Stimulated activated naive B cell treated with anti-CD40 and anti-IgM and Interleukin-4, amounts not matched to agents 10 μg/mL and 1 μg/mL and 100 μg/mL, for 72 hours (primary cell): ENCODE measurements at places on chromosomes 5 and 9.

DNA sequence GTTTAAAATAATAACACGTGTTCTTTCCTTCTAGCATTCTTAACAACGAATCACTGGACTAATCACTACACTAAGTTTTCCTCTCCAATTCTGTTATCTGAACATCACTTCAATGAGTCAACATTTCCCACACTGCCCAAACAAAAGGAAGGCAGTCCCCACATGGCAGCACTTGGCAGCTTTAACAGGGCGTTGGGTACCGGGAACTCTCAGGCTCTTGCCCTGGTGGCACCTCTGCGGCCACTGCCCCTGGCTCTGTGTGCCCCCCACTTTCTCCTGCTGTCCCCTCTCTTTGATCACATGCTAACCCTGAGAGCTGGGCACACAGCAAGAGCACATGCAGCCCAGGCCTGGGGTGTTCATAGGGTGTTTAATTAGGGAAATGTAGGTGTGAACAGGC is 15.7 kb downstream of the SLC6A3 start:
- DNase-seq: no peak

GRCh38 chr5:172156541-172156994 is 31.5 kb downstream of the STK10 start:
- DNase-seq: no peak

DNA sequence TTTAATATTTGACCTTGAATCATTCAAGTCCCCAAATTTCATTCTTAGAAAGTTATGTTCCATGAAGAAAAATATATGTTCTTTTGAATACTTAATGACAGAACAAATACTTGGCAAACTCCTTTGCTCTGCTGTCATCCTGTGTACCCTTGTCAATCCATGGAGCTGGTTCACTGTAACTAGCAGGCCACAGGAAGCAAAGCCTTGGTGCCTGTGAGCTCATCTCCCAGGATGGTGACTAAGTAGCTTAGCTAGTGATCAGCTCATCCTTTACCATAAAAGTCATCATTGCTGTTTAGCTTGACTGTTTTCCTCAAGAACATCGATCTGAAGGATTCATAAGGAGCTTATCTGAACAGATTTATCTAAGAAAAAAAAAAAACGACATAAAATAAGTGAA is 65.4 kb downstream of the WDR41 start:
- DNase-seq: no peak

DNA sequence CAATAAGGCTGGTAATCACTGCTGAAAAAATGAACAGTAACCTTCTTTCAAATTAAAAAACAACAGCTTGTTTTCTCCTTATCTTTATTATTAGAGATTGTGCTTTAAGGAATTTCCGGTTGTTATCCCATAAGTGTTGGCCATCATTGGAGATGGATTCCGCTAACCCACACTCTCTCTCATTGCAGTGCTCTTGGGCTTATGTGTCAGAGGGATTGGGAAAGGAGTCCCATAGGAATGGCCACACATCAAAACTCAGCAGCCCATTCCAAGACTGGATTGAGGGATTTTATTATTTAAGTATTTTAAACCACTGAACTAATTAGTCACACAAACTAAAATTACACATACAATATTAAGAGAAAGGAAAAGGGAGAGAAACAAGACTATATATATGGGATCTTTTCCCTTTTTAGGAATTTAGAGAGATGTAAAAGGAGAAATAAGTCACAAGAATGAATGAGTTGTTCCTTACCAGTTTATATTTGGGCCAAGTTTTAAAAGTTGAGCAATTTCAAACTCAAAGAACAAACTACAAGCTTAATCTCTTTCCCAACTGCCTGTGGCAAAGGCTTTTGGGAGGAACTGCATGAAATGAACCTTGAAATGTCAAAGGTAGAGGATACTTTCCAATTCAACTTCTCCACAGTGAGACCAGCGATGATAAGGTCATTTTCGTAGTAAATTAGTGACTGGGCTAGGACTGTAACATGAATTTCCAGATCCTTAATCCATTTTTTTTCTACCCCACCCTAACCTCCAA is 2.4 kb downstream of the SPINK6 start:
- no peak for DNase-seq

DNA sequence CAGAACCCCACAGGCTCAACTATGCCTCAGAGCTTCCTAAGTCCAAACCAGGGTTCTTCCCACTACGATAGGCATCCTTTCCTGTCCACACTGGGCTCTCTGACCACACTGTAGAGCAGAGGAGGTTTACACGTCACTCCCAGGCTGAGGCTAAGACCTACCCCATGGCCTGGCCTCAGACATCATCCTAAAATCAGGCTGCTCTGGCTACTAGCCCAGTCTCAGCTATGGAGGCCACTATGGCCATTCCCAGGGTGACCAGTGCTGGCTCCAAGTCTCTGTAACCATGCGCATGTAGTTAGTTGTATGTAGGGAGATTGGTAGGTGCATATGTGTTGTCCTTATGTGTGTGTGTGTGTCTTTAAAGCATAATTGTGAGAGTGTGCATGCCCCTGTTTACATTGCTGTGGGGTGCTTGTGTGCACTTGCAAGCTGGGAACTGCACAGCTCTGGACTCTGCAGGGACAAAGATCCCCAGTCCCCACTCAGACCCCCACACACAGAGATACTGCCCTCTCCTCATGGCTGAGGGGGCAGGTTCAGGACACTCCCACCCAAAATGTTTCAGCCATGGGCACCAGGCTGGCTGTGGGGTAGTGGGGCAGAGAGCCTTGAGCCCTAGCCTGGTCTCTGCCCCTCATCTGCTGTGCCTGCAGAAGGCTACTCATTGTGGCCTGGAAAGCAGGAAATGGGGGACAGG is 12.3 kb downstream of the PDLIM4 start:
- no peak for DNase-seq

DNA sequence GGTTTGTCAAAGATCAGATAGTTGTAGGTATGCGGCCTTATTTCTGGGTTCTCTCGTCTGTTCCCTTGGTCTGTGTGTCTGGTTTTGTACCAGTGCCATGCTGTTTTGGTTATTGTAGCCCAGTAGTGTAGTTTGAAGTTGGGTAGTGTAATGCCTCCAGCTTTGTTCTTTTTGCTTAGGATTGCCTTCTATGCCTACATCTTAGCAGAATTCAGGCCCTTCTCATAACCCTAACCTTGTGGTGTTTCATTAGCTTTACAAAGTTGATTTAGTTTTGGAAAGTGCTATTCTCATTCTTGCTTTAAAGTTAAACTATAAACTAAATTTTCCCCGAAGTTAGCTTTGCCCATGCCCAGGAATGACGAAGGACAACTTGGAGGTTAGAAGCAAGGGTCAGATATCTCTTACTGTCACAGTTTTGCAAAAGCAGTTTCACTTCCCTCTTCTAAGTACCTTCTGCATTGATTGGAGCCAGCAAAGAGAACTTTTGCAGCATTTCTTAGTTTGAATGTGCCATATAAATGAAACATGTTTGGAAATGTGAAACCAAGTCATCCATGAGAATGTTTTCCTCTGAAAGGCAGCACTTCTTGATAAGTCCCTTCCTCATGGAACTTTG is 274.3 kb upstream of the DMRT1 start:
- DNase-seq: no peak

GRCh38 chr9:85716031-85716877 is 25.5 kb downstream of the AGTPBP1 start:
- no peak for DNase-seq

GRCh38 chr5:108541836-108542235 is 159.9 kb upstream of the FBXL17 start:
- no peak for DNase-seq

DNA sequence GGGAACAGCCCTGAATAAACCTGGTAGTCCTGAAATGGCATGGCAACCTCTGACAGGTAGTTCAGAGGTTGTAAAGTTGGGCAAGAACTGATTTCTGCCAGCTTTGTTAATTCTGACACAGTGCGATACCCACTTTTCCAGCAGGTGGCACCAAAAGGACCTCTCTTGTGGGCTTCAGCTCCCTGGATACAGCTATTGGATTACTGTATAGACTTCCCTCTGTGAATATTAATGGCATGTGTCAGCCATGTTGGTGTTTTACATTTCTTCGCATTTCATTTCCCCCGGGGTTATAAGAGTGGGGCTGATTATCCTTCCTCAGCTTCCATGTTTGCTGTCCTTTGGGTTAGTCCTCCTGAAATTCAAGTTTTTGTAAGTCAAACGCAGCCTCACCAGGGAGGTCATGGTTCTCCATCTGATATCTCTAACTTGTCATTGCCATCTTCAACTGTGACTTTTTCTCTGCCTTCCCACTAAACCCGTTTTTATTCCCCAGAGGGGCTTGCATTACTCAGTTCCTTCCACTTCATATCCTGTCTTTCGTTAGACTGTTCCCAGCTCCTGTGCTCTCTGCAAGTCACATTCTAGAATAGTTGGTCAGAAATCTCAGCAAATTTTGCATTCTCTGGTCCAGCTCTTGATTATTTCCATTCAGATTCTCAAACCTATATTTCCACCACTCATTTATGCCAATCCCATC is 135.6 kb downstream of the LIFR start:
- DNase-seq: no peak

GRCh38 chr9:123465304-123465703 is 109.3 kb downstream of the CRB2 start:
- no peak for DNase-seq

DNA sequence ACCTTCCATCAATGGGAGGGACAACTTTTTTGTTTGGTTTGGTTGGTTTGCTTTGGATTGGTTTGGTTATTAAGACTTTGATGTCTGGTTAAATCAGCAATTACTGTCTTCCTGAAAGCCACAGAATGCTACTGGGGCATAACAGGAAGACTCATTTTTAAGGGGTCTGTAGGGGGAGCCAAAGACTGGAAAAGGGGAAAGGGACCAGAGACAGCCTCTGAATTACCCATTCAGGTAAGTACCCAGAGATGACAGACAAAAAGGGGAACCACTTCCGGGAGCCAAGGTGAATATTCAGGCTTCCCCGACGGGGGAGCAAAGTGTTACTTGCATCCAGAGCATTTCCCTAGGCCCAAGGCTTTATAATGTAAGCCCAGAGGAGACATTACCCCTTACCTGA is 4.6 kb upstream of the FEM1C start:
- DNase-seq: peak; percentile 27

GRCh38 chr5:154972476-154973080 is 31.7 kb downstream of the MRPL22 start:
- no peak for DNase-seq

DNA sequence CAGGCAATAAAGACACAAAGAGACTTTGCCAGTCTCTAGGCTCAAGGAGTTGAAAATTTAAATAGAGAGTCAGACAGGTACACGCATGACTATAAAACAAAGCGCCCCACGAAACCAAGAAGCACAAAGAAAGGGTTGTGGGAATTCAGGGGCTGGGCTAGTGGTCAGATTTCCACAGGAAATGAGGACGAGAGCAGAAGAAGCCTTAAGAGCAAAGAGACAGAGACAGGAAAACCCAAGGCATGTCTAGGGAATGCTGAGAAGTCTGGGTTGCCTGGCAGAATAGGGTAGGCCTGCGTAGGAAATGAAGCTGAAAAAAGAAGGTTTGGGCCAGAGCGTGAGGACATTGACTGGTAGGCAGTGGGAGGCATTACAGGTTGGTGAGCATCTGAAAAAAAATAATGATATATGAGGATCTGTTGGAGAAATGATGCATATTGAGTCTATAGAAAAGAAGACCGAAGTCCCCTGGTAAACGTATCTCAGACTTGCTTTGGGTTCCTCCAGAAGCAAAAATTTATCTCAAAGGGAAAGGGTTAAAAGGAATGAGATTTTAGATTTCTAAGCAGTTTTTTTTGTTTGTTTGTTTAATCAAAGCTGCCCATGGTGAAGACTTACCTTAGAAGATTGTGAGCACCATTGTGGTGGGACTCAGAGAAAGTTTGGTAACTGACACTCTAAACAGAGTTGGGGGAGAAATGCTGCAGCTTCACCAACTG is 51.8 kb downstream of the SLC1A3 start:
- DNase-seq: no peak

DNA sequence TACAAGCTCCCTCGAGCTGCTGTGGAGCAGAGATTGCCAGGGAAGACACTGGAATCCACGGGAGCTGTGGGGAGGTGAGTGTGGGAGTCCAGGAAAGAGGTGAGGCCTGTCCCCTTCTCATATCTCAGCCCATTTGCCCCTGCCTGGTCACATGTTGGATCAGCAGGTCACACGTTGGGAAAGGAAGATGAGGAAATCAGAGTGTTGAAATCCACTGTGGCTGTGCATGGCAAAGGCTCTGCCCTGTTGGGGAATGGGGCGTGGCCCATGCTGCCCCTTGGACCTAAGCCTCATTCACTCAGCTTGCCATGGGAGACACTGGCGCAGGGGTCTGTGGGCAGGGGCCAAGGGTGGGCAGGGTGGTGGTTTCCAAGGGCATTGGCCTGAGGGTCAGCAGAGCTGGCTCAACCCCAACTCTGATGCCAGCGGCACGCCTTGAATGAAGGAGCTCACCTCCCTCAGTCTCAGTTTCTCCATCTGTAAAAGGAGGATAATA is 85.4 kb upstream of the CPEB4 start:
- DNase-seq: no peak

DNA sequence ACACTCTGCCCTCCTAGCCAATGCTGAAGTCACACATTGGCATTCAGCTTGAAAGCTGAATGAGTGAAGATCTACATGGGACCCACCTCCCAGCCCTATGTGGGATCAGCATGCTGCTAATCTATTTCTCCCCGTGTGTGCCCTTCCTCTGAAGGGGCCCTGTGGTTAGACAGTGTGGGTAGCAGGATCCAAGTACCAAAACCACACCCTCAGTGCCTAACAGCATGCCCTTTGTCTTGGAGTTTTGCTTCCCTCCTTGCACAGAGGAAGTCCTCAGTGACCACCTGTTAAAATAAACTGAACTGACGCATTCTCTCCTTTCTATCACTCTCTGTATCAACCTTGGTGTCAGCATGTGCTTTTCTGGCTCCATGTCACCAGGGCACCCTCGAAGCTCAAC is 25.0 kb downstream of the SH3TC2 start:
- no peak for DNase-seq

DNA sequence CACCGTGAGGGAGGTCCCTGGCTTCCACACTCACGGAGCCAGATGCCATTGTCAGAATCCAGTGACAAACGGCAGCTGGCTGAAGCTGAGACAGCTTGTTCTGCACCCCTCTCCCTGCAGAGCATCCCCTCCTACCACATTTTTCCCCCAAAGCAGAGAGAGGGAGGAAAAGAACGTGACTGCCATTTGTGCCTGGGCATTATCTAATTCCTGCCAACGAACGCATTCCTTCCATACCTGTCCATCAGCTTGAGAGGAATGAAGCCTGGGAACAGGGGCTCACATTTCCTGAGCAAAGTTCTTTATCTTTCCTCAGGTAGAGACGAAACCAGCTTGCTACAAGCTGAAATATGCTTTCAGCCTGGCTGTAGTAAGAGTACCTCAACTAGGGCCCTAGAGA is 175.4 kb downstream of the SLIT3 start:
- DNase-seq: no peak

DNA sequence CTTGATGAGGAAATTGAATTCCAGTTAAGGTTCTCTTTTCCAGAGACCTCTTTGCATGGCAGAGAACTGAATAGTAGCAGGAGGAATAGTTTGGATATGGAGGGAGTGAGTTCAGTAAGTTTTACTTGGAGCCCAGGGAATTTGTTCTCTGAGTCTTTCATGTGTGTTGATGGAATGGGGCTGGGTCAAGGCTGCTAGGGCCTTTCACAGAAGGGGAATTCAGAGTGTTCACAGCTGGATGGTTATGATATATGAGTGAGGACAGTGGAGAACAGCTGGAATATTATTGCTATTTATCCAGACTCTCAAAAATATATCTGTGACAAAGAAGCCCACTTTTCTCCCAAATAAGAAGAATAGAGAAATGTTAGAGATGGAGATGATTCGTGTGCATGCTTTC is 372.8 kb downstream of the PLK2 start:
- DNase-seq: no peak

GRCh38 chr9:134253606-134254205 is 72.5 kb upstream of the RXRA start:
- no peak for DNase-seq

- no peak for DNase-seq
These were observed 4.0 kb downstream of the BRD3 start for GRCh38 chr9:134063571-134064450.

- DNase-seq: no peak
These were observed 605 bp downstream of the CHSY3 start for GRCh38 chr5:129904667-129905472.
